ENCODE measurements at places on chromosomes 16 and 17.

- peak; percentile 58 for DNase-seq
These were observed 25.8 kb downstream of the LITAF start for GRCh38 chr16:11560701-11561453.

GRCh38 chr16:86523166-86523740 lies 12.9 kb downstream of the FOXF1 start:
- no peak for DNase-seq

DNA sequence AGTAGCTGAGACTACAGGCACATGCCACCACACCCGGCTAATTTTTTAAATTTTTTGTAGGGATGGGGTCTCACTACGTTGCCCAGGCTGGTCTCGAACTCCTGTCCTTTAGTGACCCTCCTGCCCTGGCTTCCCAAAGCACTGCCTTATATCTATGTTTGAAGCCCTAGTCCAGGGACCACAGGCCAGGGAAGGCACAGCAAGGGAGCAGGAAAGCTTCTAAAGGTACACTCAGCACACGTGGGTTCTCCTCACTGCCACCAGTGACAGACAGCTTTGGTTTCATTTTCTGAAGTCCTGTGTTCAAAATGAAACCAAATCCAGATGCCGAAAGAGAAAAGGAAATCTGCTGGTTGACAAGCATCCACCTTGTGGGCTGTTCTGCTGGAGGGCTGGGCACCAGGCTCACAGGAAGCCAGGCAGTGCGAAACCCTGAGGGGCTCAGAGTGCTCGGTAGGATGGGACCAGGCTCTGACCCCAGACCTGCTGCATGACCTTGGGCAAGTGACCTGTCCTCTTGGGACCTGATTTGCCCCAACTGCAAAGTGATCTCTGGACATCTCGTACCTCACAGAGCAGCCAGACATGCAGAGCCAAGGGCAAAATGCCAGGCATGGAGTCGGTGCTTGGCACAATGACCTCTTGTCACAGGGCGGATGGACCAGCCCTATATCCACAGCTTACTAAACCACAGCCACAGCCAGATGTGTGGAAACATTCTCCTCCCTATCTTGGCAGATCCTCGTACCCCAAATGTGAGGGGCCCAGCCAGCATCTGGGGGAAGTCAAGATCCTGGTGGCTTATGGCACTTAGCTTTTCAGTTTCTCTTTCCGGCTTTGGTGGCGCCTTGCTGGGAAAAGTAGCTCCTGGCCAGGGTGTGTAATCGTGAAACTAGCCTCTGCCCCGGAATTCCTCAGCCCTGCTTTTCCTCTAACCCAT lies 2.8 kb upstream of the SOCS1 start:
- peak; percentile 71 for DNase-seq

GRCh38 chr16:31033709-31034492 lies 543 bp downstream of the STX4 start:
- peak; percentile 94 for DNase-seq

DNA sequence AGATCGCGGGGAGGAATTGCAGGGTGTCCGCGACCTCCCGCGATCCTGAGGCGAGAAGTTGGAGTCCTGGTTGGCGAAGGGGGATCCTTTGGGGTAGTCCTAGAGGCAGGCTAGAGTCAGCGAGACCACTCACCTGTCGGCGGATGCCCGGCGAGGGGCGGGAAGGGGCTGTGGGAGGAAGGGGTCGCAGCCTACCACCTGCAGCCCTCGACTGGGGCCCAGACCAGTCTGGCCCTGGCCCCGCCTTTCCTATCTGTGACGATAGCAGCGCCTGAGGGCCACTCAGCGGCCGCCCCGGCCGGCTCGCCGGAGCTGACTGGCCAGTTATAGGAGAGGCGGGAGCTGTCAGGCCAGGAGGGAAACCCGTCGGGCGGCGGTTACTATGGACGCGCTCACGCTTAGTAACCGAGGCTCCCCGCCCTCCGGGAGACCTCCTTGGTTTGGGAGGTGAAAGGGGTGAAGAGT lies at the start of gene TEKT3:
Gene TEKT3, minus strand, starts transcription at position 213 of the 465 bp plus-strand sequence. CDS start 10,012 bp downstream, outside the sequence.
- peak; percentile 92 for DNase-seq

- DNase-seq = no peak
These were observed 255.4 kb downstream of the IRX3 start for GRCh38 chr16:54031107-54031760.

DNA sequence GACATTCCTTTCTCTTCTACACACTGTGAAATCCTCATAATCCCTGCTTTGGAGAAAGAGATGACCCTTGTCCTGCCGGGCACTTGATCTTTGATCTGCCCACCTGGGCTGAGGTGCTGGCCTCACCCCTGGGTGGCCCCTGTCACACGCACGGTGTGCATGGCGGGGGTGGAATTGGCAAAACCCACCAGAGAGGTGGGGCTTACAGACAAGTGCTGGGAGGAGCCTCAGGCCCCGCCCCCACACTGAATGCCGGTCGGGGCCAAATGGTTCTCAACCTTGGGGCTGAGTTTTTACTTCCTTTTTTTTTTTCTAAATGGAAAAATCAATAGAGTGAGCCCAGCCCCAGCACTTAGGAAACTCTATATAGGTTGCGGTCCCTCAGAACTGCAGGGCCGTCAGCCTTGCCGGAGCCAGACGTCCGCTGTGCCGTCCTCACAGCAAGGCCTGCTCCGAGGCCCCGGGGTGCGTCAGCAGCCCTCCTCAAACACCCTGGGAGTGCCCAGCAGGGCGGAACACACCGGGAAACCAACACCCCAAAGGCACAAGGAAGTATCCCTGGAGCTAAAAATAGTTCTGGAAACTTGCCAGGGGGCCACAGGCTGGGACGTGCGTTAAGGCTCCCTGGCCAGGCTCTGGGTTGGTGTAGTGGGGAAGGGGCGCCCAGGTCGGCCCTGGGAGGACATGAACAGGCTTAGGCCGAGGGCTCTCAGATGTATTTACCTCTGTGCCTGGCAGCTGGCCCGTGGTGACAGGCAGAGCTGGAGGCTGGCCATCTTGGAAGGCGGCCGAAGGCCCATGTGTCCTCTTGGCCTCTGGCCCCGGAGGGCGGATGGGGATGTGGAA lies 11.0 kb downstream of the GPRC5C start:
- DNase-seq = peak; percentile 91

- DNase-seq = peak; percentile 45
These were observed 29.4 kb upstream of the SLC38A8 start for GRCh38 chr16:84072014-84072413.
